ENCODE measurements at places on chromosomes 13 and 19.

DNA sequence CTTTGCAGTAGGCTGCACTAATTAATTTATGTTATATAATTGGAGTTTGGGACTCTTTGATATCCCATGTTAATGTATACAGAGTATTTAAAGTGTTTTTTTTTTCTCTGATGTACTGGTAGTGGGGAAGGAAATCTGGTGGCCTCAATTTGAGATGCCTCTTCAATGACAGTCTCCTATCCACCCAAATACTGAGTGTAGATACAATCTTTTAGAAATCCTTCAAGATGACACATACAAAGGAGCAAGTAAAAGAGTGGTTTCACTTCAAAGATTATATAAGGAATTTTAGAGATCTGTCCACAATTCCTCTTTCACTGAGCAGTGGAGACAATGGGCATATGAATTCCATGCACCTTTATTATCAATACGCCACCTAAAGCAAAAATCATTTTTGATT lies 15.1 kb downstream of the NALCN start:
- no peak for DNase-seq

GRCh38 chr19:13938301-13939064 lies at the start of gene PODNL1:
TSS of gene PODNL1 (minus strand) at chr19:13938417. CDS start at chr19:13938181, 236 bp downstream.
- no peak for DNase-seq

GRCh38 chr13:76696370-76696769 lies 189.8 kb downstream of the KCTD12 start:
- no peak for DNase-seq

DNA sequence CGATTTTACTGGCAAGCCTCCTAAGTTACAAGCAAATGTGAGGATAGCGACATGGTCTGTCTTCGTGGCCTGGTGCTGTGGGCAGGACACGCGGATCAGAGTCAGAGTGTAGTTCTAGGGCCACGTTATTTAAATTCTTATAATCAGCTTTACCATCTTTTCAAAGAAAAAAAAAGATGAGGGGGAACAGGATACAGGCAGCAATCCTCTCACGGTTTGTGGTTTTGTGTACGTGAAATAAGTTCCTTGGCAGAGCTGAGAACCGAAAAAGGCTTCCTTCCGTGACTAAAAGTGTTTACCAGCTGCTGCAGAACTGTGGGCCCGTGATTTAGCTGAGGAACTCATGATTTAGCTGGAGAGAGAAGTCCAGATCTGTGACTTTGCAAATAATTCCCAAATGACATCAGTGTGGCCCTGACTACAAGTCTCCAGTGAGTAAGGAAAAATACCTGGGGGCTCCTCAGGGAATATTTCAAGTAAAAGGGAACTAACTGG lies 27.2 kb downstream of the RCBTB2 start:
- DNase-seq = no peak

DNA sequence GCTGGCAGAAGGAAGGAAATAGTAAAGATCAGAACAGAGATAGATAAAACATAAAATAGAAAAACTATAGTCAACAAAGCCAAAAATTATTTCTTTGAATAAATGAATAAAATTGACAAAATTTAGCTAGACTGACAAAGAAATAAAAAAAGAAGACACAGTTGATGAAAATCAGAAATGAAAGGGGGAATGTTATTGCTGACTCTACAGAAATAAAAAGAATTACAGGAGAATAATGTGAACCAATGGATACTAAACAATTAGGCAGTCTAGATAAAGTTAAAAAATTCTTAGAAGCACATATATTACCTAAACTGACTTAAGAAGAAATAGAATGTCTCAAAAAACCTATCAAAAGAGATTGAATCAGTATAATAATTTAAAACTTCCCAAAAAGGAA lies 933.8 kb downstream of the PCDH9 start:
- no peak for DNase-seq

GRCh38 chr19:2139385-2140137 lies 11.8 kb downstream of the AP3D1 start:
- DNase-seq = no peak

DNA sequence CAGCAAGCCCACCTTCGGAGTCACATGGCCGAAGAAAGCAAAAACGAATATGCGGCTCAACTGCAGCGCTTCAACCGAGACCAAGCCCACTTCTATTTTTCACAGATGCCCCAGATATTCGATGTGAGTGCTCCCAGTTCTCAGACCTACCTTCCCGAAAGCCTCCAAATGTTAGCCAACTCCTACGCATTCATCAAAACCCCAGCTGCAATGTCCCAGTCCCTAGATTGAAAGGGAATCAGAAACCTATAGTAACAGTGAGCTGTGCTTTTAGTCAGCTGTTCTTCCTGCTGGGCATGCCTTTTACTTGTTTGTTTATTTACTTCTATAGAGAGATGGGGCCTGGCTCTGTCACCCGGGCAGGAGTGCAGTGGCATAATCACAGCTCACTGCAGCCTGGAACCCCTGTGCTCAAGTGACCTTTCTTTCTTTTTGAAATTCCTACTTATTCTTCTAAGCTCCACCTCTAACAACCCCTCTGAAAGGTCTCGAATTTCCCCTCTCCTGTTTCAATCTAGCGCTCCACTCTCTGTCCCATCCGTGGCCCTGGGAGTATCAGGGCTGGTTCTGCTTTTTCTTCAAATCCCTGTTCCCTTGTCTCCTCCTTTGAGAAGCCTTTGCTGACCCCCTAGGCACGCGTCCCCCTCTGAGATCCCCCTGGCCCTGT lies 4.4 kb downstream of the TRIP10 start:
- no peak for DNase-seq

Measured in D721Med (cell line).